Ovary (tissue), 10 donors: ENCODE measurements at places on chromosomes 7 and 10.

GRCh38 chr7:151631953-151632749 lies 112.5 kb upstream of the RHEB start:
- DNase-seq, result peak; percentile 87

GRCh38 chr7:107867858-107868466 lies 23.0 kb upstream of the DLD start:
- DNase-seq, result no peak

DNA sequence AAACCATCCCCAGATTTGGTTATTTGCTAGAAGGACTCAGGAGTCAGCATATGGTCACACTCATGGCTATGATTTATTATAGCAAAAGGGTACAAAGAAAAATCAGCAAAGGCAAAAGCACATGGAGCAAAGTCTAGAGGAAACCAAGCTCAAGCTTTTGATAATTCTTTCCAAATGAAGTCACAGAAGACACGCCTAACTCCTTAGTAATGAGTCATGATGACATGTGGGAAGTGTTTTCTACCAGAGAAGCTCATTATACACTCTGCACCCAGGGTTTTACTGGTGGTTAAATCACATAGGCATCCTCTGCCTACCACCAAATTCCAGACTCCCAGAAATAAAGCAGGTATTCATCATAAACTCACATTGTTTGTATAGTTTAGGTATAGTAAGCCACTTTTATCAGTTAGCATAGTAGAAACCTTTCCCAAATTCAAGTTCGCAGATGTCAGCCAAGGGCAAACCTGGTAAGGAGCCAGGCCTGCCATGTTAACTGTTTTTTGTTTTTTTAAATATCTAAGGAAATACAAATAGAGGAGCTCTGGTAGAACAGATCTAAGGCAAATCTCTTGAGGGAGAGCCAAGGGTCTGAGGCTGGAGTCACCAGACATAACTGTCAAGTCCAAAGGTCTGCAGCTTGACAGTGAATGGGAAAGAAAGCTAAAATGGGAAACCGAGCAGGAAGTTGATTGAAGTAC lies 15.4 kb upstream of the HIBADH start:
- DNase-seq, result no peak

DNA sequence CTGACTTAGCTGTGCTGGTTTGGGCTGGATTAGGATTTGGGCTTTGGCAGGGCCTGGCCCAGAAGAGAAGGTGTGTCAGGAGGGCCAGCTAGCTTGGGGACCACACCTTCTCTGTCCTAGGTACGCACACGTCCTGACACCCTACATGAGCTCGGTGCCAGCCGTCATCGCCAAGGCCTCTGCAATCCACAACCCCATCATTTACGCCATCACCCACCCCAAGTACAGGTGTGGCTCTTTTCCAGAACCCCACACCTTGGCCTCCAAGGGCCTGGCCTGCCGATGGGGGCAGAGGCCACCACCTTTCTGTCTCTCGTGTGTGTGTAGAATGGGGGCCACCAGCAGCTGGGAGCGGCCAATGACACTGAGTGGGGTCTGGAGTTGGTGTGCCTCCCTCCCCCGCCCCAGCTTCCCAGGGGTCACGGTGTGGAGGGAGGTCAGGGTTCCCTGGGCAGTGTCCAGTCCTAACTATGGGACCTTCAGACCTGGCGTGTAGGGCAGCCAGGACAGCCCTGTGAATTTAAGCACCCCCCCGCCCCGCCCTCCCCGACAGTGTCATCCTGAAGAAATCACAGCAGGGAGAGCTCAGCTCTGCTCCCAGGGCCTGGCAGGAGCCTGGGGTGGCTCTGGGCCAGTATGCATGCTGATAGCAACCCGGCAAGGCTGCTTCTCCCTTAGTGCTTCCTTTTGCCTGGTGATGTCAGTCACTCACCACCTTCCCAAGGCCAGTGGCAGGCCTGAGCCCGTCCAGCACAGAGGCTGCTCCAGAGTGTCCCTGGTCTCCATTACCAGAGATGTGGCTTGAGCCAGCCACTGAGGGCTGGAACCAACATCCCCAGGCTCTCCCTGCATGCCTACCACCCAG lies 6.9 kb upstream of the LDB3 start:
- DNase-seq, result peak; percentile 88
